ENCODE measurements at places on chromosomes 6 and 20.

GRCh38 chr20:54600634-54601033 is 125.2 kb downstream of the DOK5 start:
- DNase-seq, result no peak

DNA sequence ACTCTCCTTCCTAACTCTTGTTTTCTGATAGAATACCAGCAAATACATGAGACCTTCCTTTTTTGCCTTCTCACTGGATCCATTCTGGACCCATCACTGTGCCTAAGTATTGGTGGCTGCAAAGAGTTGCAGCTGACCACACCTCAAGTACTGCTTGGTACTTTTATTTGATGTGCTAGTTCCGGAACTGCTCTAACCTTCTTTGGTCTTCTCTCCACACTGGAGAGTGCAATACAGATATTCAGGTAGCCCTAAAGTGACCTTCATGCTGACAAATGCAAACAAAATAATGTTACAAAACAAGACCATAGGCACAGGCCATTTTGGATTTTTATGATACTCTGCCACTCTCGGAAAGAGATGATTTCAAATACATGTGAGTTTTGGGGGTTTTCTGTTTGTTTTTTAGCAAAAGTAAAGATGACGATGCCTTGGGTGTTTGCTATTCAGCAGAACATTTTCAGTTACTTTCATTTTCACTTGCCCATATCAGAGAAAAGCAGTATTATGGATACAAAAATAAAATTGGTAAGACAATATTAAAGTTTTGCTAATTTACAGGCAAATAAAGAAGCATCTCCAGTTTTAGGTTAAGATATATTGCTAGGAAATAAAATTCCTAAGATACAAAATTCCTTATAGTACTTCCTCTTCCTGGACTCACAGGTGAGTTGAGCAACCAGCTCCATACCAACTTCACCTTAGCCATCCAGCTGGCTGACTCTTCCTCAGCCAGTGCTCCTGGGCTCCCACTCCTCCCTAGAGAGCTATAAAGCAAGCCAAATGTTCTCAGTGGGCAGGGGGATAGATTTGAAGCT is 42.0 kb downstream of the PTPRK start:
- DNase-seq, result no peak

DNA sequence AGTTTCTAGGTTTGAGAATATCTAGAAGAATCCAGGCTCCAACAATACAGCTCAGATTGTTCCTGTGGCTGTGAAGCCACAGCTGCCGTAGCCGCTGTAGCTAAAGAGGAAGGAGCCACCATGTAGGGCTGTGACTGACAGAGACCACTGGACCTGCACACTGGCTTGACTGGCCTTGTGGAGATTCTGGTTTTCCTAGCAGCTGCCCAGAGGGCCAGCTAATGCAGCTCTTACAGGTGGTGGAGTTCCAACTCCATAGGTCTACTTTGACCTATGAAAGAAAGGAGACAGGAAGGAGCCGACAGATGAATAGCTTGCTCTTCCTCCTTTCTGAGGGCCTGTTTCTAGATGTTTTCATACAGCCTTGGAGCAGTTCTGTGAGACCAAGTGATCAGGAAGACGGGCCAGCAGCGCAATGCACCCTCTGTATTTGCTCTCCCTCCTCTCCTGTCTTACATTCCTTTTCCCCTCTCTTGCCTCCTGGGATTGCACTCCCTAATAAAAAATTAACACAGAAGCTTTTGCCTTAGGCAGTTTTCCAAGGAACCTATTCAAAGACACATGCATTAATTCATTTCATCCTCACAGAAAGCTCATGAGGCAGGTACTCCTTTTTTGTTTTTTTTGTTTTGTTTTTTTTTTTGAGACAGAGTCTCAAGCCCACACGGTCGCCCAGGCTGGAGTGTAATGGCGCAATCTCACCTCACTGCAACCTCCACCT is 51.8 kb upstream of the MYB start:
- DNase-seq, result no peak

GRCh38 chr6:15864038-15864707 is 201.3 kb upstream of the DTNBP1 start:
- no peak for DNase-seq

GRCh38 chr6:23696992-23697391 is 429.0 kb upstream of the NRSN1 start:
- no peak for DNase-seq

GRCh38 chr6:8958894-8959511 is 523.7 kb upstream of the SLC35B3 start:
- DNase-seq, result no peak

GRCh38 chr6:117908246-117909068 is 1.4 kb downstream of the SLC35F1 start:
- no peak for DNase-seq

DNA sequence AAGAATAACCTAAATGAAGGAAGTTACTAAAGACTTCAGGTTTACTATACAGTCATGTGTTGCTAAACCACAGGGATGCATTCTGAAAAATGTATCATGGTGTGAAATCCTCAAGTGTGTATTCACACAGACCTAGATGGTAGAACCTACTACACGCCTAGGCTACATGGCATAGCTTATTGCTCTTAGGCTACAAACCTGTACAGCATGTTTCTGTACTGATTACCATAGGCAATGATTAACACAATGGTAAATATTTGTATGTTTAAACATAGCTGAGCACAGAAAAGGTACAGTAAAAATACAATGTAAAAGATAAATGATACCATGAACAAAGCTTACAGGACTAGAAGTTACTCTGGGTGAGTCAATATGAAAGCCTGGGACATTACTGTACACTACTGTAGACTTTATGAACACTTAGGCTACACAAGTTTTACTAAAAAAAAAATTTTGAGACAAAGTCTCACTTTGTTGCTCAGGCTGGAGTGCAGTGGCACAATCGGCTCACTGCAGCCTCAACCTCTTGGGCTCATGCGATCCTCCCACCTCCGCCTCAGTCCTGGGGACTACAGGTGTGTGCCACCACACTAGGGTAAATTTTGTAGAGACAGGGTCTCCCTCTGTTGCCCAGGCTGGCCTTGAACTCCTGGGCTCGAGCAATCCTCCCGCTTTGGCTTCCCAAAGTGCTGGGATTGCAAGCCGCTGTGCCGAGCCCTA is 36.0 kb downstream of the ADNP start:
- DNase-seq, result no peak

DNA sequence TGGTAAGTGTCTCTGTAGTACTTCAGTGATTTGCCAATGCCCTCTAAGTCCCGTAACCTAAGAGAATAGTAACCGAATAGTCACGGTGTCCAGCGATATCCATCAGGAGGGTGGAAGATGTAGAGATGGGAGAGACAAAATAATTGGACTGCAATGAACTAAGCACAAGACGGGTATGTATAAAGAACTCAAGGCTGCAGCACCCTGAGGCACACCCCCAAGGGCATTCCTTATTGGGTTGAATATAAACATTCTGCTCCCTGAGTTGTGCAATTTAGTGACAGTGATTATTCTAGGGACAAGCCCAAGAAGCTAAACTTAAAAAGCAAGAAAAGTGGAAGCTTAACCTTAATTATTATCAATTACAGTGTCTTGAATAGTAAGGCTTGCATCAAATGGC is 14.6 kb downstream of the DST start:
- no peak for DNase-seq

- DNase-seq, result no peak
Observed at GRCh38 chr6:11700118-11700718, 78.4 kb downstream of the ADTRP start.

DNA sequence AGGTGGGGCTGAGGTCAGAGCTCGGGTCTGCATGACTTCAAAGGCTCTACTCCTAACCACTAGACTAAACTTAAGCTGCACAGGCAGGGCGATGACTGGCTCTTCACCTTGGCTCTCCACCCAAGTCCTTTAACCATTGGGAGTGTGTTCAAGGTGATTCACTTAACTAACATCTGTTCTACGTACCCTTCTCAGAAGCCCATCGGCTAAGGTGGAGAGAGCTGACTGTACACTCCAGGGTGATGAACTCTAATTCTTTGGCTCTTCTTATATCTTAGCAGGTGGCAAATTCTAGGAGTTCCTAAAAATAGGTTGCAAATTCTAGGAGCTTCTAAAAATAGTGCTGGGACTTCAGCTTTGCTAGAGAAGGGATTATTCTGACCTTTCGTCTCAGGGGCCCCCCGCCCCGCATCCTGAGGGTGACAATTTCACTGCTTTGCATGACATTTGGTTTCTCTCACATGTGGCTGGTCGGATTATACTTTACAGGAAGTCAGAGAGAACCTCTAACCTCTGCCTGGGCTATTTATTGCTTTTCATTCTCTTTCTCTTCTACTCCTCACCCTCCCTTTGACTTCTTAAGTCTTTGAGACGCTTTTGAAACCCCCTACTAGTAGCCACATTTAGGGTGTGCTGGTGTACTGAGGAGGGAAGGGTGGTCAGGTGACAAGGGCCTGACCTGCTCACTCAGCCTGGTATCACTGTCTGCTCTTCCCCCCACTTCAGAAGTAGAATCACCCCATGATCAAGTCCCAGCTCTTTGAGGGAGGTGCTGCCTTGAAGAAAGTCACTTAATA is 55.5 kb downstream of the PRDM1 start:
- no peak for DNase-seq

DNA sequence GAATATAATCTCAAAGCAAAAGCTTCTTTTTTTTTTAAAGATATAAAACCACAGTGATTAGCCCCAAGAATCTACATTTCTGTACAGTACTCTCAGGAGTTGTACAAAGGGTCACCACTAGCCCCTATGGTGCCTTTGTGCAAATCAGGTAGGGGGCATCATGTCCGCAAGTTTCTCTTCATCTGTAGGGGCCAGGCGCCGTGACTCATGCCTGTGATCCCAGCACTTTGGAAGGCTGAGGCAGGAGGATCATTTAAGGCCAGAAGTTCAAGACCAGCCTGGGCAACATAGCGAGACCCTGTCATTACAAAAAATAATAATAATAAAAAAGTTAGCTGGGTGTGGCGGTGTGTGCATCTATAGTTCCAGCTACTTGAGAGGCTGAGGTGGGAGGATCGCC is 63.9 kb downstream of the ZMYND8 start:
- no peak for DNase-seq

- DNase-seq, result no peak
Observed at GRCh38 chr6:16279243-16279642, 40.9 kb downstream of the GMPR start.

- no peak for DNase-seq
Observed at GRCh38 chr20:64077876-64078551, 1.3 kb downstream of the RGS19 start.

- DNase-seq, result no peak
Observed at GRCh38 chr6:129695373-129696027, 14.5 kb downstream of the ARHGAP18 start.

DNA sequence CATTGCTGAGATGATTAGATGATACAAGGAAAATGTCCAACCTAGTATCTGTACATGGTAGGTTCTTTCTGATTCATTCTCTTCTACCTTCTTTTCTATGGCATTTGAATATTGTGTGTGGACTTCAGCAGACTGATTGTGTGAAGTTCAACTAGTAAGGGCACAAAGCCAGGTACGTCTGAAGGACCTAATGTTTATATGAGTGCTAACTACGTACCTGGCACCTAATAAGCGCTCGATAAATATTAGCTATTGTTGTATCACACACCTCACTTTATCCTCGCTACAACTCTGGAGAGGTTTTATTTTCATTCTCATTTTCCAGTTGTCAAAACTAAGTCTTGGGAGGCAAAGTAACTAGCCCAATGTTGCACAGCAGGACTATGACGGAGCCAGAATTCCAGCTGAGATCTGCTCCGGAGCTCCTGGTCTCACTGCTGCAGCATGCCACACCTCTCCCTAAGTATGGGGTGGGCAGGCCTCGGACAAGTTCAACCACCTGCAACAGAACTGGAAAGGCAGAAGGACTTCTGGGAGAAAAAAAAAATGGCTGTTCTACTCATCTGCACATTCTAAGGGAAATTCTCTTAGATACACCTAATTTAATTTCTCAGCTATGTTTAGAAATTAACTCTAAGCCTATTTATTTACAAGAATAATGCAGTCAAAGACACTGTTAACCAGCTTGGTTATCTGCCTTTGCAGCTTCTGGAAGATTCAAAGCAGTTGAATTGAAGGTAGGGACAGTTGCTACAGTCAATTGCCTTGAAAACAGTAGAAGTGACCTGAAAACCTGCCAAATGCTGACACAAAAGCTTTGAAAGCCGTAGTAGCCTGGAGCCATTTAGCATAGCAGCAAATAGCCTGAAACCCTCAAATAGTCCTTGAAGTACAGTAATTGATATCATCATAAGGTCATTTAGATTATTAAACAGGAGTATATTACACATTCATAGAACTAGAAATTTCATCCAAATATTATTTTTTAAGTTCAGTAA is 165.0 kb downstream of the PDE7B start:
- no peak for DNase-seq

- no peak for DNase-seq
Observed at GRCh38 chr6:150646228-150646627, 46.5 kb downstream of the PLEKHG1 start.

- no peak for DNase-seq
Observed at GRCh38 chr6:136527831-136528230, 22.4 kb downstream of the MAP7 start.

- DNase-seq, result no peak
Observed at GRCh38 chr6:27251112-27251605, 3.7 kb downstream of the PRSS16 start.

DNA sequence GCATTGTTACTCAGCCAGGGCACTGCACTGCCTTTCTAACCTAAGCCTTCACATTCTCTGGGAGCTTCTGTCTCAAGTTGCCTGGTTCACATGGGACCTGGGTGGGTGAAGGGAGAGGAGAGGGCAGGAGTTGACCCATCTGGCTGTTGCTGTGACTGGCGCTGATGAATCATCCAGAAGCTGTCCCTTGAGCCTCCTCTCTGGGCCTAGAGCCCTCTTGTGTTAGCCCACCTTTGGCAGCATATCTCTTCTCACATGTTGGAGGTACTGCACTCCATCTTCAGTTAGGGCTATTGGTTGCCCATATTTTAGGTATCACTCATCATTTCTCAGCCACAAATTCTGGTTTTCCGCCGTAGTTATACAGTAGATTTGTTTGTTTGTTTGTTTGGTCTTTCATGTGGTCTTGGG is 19.8 kb downstream of the XRN2 start:
- no peak for DNase-seq

DNA sequence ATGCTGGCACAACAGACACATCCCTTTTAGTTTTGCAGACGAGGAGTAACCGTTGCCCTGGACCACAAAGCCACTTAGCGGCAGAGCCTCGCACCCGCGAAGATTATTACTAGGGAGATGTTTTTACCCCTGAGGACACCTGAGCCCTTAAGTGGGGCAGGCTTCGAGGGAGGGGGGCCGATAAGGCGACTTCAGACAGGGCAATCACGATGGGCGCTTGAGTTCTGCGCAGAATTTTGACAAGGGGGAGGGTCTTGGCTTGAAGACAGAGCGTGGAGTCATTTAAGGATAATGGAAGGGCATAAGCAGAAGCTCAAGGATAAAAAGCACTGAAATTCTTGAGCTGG is 650 bp upstream of the TTK start:
- peak; percentile 55 for DNase-seq

- no peak for DNase-seq
Observed at GRCh38 chr6:144176043-144176442, 25.7 kb downstream of the STX11 start.

DNA sequence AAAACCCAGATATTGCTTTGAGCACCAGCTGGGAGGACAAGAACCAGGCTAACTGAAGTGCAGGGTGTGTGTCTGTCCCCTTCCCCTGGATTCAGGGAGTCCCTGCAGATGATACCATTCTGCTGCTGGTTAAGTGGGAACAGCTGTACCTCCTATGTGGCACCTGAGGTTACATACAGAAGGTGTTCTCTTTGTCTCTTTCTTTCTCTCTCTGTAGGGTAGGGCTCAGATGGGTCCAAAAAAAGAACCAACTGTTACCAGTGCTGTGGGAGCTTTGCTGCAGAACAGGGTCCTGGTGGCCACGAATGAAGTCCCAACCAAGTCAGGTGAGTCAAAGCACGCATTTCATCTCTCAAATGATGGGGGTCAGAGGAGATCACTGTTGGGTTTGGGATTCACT is 38.6 kb downstream of the ZC2HC1B start:
- no peak for DNase-seq
